ENCODE measurements at places on chromosomes 2 and 18.

DNA sequence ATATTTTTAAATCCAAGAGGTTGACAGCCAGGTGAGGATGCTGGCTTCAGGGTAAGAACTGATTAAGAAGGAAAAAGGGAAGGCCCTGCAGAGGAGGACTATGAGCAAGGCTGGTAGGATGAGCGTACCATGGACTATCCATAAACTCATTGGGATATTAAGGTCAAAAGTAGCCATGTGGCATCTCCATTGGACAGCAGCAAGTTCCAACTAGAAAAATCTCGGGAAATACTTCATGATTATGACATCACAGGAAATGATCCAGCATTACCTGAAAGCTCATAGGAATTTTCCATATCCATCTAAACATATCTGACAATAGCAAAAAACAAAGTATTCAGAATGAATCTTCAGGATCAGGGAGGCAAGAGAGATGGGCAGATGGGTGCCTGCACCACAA lies 34.2 kb downstream of the TGFA start:
- no peak for DNase-seq

DNA sequence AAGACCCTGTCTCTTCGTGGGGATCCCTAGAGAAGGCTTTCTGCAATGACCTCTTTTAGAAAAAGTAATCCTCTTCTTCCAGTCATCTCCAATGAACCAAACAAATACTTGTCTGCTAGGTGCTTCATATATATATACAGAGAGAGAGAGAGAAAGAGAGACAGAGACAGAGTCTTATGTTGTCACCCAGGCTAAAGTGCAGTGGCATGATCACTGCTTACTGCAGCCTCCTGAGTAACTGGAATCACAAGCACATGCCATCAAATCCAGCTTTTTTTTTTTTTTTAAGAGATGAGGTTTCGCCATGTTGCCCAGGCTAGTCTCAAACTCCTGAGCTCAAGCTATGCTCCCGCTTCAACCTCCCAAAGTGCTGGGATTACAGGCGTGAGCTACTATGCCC lies 18.6 kb upstream of the PKDCC start:
- DNase-seq = no peak

- DNase-seq = no peak
These were observed 104.6 kb upstream of the EPHA4 start for GRCh38 chr2:221676566-221677172.

- DNase-seq = no peak
These were observed 32.8 kb downstream of the INSIG2 start for GRCh38 chr2:118121101-118121500.

DNA sequence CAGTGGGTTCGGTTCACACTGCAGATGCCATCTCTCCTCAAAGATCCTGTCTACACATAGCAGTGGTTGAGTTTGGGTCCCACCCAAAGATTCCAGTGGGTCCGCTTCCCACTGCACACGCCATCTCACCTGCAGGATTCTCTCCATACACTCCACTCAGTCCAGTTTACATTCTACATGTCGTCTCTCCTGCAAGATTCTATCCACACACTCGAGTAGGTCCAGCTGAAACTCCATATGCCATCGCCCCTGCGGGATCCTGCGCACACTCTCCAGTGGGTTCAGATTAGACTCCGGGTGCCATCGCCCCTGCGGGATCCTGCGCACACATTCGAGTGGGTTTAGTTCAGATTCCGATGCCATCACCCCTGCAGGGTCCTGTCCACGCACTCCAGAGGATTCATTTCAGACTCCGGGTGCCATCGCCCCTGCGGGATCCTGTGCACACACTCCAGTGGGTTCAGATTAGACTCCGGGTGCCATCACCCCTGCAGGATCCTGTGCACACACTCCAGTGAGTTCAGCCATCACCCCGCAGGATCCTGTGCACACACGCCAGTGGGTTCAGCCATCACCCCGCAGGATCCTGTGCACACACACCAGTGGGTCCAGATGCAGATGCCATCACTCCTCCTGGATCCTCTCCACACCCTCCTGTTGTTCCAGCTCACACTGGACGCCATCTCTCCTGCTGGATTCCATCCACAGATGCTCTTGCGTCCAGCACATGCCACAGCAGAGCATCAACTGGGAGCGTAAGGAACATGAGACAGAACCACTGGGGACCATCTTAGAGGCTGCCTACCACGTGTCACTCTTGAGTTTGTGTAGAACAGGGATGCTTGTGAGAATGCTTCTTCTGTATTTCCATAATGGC lies 3.0 kb upstream of the PXDN start:
- no peak for DNase-seq

DNA sequence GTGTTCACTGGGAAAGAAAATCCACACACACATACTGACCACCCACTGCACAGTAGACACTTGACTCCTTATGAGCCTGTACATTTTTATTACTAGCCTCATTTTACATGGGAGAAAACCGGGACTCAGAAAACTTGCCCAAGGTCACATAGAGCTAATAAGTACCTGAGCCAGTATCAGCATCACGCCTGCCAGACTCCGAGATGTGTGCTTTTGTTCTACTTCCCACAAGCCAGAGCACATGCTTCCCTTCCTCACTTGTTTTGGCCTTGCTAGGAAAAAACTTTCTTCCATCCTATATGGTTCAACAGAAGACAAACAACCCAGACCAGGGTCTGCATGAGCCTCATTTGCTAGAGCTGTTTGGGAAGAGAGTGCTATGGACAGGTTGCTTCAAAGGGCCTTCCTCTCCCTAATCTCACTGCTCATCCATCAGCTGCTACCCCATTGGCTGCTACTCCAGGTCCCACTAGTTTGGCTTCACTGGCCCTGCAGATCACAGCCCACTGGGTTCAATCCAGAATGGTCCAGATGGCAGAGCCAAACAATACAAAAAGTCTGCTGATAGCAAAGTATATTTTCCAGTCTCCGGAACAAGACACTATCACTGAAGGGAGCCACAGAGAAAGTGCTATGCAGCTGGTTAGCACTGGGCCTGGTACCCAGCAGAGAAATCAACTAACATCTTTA lies 63.9 kb downstream of the STK39 start:
- DNase-seq = no peak

DNA sequence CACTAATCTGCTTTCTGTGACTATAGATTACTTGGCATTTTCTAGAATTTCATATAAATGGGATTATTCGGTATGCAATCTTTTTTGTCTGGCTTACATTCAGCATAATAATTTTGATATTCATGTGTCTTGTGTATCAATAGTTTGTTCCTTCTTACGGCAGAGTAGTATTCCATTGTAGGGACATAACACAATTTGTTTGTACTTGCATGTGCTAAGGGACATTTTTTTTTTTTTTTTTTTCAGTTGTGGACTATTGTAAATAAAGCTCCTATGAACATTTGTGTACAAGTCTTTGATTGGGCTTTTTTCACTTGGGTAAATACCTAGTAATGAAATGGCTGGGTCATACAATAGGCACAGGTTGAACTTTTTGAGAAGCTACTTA lies 45.1 kb downstream of the ARL5A start:
- DNase-seq = no peak

GRCh38 chr2:127754186-127754585 lies 52.9 kb downstream of the SFT2D3 start:
- no peak for DNase-seq

DNA sequence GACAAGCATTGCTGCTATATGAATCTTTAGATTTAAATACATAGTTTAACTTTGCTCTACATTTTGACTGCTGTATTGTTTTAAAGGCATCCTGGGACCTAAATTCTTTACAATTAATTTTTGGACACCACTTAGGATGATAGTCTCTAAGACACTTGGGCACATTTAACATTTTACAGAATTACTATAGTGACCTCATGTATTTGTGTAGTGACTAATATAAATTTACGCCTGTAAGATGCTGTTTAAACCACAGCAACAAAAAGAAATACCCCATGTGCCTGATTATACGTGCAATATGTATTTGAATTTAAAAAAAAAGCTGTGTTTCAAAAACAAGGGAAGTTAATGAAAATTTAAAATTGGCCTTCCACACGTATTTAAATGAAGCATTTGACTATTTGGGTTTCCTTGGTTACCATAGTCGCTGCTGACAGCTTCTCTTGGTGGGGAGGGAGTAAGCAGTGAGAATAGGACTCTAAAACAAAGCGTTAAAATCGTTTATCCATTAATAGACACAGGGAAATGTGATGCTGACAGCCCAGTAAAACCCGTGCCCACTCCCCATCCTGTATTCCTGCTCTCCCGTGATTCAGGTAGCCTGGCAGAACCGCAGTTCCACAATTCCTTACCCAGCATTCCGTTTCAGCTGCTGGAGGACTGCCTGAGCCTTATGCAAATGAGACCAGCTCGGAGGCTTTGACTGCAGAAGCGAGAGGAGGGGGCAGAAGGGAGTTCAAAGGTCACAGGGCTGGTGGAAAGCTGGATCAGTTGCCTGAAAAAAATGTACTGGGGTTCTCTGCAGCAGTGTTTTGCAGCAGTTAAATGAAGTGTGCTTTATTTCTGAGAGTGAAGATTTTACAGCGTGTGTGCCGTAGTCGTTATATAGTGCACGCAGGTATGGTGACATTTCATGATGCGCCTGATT lies 104.3 kb downstream of the CSRNP3 start:
- peak; percentile 39 for DNase-seq

- no peak for DNase-seq
These were observed 100.0 kb upstream of the TCF4 start for GRCh38 chr18:55688030-55688429.

- peak; percentile 41 for DNase-seq
These were observed 150.9 kb downstream of the CD8B2 start for GRCh38 chr2:106638043-106638442.

GRCh38 chr2:96700086-96700485 lies 39.8 kb downstream of the LMAN2L start:
- no peak for DNase-seq

- no peak for DNase-seq
These were observed 1.9 kb upstream of the IL1R2 start for GRCh38 chr2:101989740-101990460.

- DNase-seq = peak; percentile 27
These were observed 168.2 kb downstream of the FAM210A start for GRCh38 chr18:13558124-13558523.

- no peak for DNase-seq
These were observed 35.3 kb downstream of the ACVR1C start for GRCh38 chr2:157593411-157593810.

DNA sequence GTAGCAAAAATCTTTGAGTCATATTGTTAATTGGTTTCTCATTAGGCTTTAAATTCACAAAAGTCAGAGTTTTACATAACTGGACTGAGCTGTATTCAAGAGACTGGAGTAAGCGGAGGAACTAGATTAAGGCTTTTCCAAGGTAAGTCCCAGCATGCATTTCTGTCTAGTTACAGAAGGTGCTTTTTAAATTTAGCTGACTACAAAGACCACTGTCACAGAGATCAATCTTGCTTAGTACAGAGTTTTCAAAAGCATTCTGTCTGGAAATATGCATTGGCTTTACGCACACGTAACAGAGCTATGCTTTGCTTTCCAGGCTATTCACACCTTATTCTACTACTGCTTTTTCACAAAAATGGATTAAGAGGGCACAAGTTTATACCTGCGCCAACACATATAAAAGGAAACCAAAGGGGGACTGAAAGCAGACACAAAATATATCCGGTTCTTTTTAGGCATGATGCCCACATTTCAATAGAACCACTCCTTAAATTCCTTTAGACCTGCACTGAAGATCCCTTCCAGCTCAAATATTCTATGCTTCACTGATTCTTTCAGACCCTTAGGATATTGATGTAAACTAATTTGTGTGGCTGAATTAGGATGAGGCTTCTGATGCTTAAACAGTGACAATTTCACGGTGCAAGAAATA lies 560.7 kb upstream of the CRIM1 start:
- DNase-seq = no peak

GRCh38 chr2:76204048-76204447 lies 493.3 kb upstream of the GCFC2 start:
- no peak for DNase-seq

DNA sequence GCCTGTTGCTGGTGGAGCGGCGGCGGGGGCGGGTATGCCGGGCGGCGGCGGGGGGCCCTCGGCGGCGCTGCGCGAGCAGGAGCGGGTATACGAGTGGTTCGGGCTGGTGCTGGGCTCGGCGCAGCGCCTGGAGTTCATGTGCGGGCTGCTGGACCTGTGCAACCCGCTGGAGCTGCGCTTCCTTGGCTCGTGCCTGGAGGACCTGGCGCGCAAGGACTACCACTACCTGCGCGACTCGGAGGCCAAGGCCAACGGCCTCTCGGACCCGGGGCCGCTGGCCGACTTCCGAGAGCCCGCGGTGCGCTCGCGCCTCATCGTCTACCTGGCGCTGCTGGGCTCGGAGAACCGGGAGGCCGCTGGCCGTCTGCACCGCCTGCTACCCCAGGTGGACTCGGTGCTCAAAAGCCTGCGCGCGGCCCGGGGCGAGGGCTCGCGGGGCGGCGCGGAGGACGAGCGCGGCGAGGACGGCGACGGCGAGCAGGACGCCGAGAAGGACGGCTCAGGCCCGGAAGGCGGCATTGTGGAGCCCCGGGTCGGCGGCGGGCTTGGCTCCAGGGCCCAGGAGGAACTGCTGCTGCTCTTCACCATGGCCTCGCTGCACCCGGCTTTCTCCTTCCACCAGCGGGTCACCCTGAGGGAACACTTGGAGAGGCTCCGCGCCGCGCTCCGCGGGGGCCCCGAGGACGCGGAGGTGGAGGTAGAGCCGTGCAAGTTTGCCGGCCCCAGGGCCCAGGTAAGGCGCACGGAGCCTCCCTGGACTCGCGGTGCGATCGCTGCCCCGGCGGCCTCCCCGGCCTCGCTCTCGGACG lies 1.0 kb downstream of the ZCCHC2 start:
- DNase-seq = peak; percentile 60

GRCh38 chr18:50114448-50114847 lies 80.5 kb downstream of the MYO5B start:
- DNase-seq = no peak

- DNase-seq = no peak
These were observed 325.2 kb downstream of the KCNJ3 start for GRCh38 chr2:155023674-155024073.

GRCh38 chr2:42223067-42223854 lies 54.1 kb downstream of the EML4 start:
- no peak for DNase-seq

DNA sequence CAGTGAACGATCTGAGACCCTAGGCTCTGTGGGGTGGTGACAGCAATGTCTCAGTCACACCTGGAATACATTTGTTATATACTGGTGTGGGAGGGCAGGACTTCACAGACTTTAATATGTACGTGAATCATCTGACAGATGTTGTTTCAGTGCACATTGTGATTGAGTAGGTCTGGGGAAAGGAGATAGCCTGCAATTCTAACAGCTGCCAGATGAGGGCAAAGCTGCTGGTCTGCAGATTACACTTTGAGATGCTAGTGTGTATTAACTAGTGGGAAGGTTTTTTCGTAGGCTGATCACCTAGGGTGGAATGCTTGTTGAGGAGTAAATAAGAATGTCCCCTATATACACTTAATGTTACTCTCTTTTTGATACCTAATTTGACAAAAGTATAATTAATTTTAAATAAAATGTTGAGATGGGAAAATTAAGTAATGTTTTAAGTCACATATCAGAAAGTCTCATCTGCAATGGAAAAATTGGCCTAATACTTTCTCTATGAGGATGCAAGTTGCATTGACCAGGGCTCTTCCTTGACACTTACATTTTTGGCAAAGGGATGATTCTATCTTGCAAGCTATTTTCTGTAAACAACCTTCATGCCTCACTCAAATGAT lies 496.9 kb upstream of the HNMT start:
- DNase-seq = peak; percentile 5

- peak; percentile 84 for DNase-seq
These were observed 20.5 kb upstream of the RPL37A start for GRCh38 chr2:216478151-216478550.

GRCh38 chr18:31410716-31411483 lies 34.3 kb downstream of the DSG4 start:
- no peak for DNase-seq

All from cardiac fibroblast (primary cell).